CD4-positive, alpha-beta T cell (primary cell): ENCODE measurements at places on chromosomes 7 and 10. TPM values are rescaled to one million over a fixed set of nuclear protein-coding genes. Genes with fewer than 3 reads are reported as not detected.

GRCh38 chr10:84204122-84204521 is 9.8 kb downstream of the CDHR1 start:
- DNase-seq, result no peak
- no peaks in the 10 kb centered on the region for H3K36me3 ChIP-seq
- no peaks in the 10 kb centered on the region for H3K4me1 ChIP-seq
- no peak overlapping the region for H3K27ac ChIP-seq
- H3K27me3 ChIP-seq, result no peaks in the 10 kb centered on the region

DNA sequence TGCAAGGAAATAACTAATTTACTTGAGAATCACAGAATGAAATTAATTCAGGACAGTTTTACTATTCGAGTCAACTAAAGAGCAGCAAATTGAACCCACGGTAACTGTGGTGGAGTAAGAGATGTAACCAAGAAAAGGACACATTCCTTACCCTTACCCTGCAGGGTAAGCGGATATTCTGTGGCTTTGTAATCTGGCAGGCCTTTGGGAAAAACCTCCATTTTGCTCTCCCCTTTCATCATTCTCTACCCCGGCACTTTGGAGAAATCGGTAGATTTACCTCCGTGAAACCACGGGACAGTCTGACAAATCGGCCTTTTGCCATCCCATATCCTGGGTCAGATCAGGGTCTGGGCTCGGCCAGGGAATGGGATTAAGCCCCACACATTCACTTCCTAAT is 18.4 kb downstream of the RCC1L start:
- no peak for DNase-seq
- H3K27me3 ChIP-seq, result no peaks in the 10 kb centered on the region
- no peaks in the 10 kb centered on the region for H3K4me1 ChIP-seq
- H3K27ac ChIP-seq, result no peak overlapping the region

- no peaks in the 10 kb centered on the region for H3K27me3 ChIP-seq
- no peak for DNase-seq
- no peaks in the 10 kb centered on the region for H3K36me3 ChIP-seq
Observed at GRCh38 chr10:68870545-68871104, 30.5 kb upstream of the DDX50 start.

GRCh38 chr10:71431239-71432100 is 34.8 kb downstream of the CDH23 start:
- no peaks in the 10 kb centered on the region for H3K27me3 ChIP-seq
- H3K4me3 ChIP-seq, result no peak overlapping the region
- H3K36me3 ChIP-seq, result no peaks in the 10 kb centered on the region
- no peaks in the 10 kb centered on the region for H3K4me1 ChIP-seq

DNA sequence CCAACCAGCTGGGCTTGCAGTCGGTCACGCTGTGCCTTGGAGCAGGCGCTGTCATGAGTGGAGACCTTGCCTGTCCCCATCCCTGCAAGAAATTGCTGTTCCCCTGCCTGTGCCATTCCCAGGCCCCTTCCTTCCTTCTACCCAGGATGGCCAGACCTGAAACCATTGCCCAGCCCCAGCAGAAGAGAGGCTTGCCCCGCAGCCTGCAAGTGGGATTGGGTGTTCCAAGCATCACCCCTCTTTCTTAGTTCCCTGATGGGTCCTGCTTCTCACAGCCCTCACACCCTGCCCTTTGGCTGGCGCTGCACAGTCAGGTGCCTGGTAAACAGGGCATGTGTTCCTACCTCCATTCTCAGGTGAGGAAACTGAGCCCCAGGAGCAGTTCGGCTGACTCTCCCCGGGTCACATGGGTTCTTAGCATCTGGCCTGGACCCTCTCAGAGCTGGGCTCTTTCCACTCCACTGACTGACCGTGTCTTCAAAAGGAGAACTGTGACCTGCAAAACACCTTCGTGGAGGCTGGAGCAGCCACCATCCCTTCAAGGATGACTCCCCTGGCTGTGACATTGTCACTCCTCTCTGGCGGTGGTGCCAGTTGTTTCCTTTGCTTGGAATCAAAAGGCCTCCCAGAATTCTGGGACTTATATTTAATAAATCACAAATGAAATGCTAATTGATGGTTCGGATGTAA is 41.9 kb upstream of the PDCD4 start:
- H3K4me3 ChIP-seq, result no peak overlapping the region
- no peaks in the 10 kb centered on the region for H3K36me3 ChIP-seq
- H3K27me3 ChIP-seq, result no peaks in the 10 kb centered on the region
- peaks cover 22% of the 10 kb centered on the region for H3K4me1 ChIP-seq

The WDR91 gene
- total RNA-seq, result 39.9 TPM
